ENCODE measurements at places on chromosomes 2 and 18.

DNA sequence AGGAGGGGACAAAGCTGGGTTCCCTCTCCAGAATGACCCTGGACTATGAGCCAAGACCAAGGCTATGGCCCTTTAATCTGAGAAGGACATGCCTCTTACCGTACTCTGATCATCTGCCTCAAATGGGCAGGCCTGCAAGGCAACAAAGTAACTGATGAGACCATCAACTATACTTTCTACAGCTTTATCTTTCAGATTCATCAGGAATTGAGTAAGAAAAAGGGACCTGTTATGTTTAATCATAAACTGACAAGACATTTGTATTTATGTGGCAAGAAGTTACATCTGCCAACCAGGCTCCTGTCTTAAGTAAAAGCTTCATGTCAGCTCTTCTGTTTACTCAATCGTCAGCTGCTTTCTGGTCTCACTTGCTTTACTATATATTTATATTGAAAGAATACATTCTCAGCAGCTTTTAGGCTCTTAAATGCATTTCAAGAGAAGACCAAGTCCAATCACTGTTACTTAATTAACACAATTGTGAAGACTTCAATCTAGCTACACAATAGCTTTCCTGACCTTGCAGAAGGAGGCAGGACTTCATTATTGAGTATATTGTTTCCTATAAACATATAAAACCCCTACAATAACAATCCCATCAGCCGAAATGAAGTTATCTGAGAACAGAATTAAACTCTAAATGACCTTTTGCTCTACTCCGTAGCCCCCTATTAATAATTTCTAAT, 163.8 kb downstream of the ETAA1 start:
- DNase-seq: no peak

- no peak for DNase-seq
These were observed 68.8 kb upstream of the RAB6C start for GRCh38 chr2:129910446-129911362.

- peak; percentile 73 for DNase-seq
These were observed 101.0 kb downstream of the UNC80 start for GRCh38 chr2:209872675-209873074.

- no peak for DNase-seq
These were observed 80.2 kb downstream of the TCF7L1 start for GRCh38 chr2:85213404-85213803.

DNA sequence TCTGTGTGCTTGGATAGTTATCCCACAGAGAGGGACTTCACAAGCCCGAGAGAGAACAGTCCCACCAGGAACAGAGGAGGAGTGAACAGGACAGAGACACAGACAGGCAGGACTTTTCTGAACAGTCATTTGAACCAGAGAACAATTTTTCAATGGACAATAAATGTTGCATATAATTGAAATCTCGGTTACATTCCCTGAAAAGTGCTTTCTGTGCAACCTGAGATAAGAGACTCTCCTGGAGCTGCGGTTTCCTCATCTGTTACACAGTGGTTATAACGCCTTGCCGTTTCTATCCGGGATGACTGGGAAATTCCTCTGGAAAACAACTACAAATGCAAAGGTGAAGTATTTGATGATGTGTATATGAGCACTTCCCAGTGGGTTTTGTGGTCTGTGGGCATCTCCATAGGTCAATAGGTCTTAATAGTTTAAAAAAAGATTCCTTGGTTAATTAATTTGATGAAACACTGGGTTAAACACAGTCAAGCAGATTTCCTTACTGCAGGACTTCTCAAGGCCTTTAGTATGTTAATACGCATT, 87.2 kb upstream of the HPCAL1 start:
- DNase-seq: peak; percentile 44

Data from M059J (cell line).